ENCODE measurements at places on chromosomes 3 and 15. TPM values are rescaled to one million over a fixed set of nuclear protein-coding genes. Genes with fewer than 3 reads are reported as not detected.

DNA sequence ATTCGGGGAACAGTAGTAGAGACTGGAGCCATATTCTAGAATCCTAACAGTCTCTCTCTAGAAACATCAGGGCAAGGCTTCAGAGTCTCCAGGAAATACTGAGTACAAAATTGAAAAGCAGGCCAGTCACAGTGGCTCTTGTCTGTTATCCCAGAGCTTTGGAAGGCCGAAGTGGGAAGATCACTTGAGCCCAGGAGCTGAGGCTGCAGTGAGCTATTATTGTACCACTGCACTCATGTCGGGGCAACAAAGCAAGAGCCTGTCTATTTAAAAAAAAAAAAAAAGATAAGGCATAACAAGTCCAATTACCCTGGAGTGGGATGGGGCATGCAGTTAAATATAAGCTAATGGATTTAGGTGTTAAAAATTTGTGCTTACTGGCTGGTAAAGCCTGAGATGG, 79.0 kb downstream of the SEMA6D start:
- DNase-seq: no peak

DNA sequence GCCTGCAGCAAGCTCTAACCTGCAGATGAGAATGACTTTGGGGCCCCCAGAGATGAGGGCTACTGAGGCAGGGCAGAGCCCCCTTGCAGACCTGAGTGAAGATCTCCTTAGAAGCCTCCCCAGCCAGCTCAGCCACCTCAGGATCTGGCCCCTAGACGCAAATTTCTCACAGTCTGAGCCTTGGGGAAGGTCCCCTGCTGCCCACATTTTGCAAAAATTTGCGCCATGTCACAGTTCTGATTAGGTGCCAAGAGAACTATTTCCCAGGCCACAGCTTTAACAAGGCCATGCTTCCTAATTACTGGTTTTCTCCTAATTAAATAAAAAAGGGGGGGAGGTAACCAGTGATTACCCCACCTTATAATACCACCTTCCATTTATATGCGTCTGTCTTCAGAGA, 81.0 kb upstream of the HES1 start:
- DNase-seq: no peak

- no peak for DNase-seq
Observed at GRCh38 chr3:166282931-166283330, 445.7 kb upstream of the BCHE start.

- no peak for DNase-seq
Observed at GRCh38 chr15:52228921-52229320, 37.7 kb upstream of the GNB5 start.

- no peak for DNase-seq
Observed at GRCh38 chr3:187183903-187184302, 13.4 kb upstream of the RTP1 start.

- DNase-seq: peak; percentile 88
Observed at GRCh38 chr3:165837058-165837525, at the start of gene BCHE. Gene BCHE (minus strand): TSS chr3:165837423. CDS start chr3:165831033, 6,390 bp downstream.

GRCh38 chr15:41855261-41855961, 16.8 kb downstream of the PLA2G4B start:
- no peak for DNase-seq

Gene TF
- total RNA-seq: 36.1 TPM

DNA sequence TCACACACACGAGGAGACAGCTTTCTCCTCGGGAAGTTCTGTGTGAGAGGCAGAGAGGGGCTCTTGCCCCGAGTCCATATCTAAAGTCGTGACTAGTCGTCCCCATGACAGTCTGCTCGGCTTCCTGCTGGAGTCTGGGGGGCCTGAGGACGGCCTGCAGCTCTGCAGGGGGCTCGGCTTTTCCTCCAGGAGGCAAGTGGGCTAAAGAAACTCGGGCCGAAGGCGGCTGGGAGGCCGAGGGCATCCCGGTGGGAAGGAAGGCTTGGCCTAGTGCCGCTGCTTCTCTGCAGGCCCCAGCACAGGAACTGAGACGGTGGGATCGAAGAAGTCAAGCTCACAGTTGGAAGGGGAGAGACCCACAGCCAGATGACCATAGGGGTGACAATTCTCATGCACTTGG, 25.4 kb upstream of the PIGZ start:
- DNase-seq: no peak

Gene PTH1R
- total RNA-seq: 25.1 TPM

- DNase-seq: no peak
Observed at GRCh38 chr3:33063651-33064051, 33.3 kb downstream of the GLB1 start.

DNA sequence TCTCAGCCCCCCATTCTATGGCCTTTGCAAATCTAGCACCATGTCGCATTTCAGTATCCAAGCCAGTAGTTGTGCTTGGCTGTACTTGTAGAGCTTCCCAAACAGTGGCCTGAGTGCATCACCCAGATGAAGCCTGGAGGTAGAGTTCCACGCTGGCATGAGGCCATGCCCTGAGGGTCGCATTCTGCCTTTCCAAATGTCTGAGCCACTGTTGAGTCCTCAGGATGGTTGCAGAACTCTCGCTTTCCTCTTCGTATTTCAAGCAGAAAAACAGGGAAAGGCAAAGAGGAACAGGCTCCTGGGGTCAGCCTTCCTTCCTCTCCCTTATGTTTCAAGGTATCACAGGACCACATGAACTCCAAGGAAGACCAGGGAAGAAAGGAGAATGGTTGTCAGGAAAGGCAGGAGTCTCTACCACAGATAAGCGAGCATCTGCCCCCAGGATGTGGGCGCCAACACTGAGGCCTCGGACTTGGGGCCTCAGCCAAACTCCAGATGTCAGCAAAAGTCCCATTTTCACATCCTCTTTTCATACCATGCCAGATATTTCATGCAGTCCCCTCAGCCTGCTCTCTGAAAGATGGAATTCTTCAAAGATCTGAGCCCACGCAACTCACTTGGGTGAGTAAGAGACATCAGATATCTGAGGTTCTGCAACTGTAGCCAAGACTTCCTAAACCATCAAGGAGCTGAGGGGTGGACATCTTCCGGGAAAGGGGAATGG, 19.4 kb upstream of the PRR20G start:
- DNase-seq: no peak

DNA sequence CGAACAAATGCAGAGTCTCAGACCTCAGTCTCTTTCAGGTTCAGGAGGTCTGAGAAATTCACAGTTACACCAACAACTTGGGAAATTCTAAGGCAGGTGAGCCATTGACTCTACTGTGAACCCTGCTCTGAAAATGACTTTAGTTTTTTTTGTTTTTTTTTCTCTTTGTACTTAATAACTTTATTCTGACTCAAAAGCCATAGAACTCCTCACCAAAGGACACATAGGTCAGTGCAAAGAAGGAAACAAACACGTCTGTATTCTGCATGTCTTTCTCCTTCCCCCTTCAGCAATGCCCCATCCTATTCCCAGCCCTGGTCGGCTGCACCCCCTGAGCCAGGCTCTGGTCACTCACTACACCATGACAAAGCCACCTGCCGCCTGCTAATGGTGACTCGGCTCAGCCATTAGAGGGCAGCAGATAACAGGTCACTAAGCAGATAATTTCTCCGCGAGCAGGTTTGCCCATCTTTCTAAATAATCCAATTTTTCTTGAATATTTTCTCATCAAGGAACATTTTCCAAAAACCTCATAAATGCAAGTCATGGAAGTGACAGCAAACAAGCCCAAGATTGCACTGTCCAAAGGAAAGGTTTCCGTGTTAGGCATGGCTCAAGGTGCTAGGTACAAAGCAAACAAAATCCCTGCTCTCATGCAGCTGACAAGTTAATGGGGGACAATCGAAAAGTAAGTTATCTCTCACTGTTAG, 37.7 kb downstream of the TM4SF4 start:
- peak; percentile 70 for DNase-seq

GRCh38 chr15:42018306-42019224, 2.3 kb downstream of the PLA2G4E start:
- DNase-seq: peak; percentile 50

GRCh38 chr15:48592221-48592731, 53.2 kb downstream of the FBN1 start:
- DNase-seq: peak; percentile 15

DNA sequence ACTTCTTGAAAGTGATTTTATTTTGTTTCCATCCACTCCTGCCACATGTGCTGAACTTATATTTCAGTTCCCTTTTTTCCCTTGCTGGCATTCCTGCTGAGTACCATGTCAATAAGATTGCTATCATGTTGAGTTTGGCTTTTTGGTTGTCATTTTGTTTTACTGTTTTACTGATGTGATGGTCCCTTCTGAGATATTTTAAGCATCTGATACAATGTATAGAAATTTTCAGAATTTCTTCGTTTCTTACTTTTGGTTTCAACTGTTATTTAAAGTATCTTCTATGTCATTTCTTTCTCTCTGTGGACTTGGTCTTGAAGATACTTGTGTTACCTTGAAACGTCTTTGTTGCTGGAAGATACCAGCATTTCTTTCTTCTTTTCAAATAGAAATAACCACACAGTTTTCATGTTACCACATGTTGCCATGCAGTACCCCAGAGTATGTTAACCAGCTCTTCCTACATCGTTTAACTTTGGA, 14.1 kb downstream of the SIDT1 start:
- DNase-seq: no peak

- DNase-seq: no peak
Observed at GRCh38 chr3:134486577-134487041, 752 bp downstream of the CEP63 start.

GRCh38 chr15:90949979-90950675, 4.6 kb upstream of the RCCD1 start:
- no peak for DNase-seq

Gene SV2B
- 2.8 TPM for total RNA-seq

GRCh38 chr3:29695643-29696198, 414.9 kb downstream of the RBMS3 start:
- peak; percentile 87 for DNase-seq

DNA sequence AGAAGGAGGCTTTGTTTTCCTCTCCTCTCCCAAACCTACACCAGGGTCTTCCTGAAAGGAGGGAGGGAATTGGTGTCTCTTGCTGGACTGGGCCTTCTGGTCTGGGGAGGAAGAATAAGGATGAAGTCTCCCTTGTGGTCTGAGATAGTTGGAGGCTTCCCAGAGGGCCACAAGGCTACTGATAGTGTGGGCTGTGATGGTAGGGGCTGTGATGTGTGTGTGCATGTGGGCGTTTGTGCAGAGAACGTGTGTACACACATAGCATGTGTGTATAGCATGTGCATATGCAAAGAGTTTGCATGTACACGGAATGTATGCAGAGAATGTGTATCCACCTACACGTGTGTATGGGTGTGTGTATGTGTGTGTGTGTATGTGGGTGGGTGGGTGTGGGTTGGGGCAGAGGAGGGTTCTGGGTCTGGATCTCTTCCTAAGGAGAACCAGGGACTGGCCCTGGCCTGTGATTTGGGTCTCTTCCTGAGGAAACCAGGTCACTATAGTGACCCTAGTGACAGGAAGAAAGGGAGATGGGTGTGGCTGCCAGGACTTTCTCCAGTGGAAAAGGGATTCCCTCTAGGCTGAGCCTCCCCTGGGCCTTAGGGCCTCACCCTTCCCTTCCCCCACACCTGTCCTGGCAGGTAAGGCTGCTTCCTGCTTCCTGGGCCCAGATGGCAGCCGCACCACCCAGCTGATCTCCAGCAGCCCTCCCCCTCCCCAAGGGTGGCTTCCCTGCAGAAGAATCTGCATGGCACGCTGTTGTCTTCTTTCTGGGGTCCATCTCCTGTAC, 1.7 kb downstream of the FLNB start:
- DNase-seq: peak; percentile 37
